ENCODE measurements at places on chromosomes 16 and 17.

DNA sequence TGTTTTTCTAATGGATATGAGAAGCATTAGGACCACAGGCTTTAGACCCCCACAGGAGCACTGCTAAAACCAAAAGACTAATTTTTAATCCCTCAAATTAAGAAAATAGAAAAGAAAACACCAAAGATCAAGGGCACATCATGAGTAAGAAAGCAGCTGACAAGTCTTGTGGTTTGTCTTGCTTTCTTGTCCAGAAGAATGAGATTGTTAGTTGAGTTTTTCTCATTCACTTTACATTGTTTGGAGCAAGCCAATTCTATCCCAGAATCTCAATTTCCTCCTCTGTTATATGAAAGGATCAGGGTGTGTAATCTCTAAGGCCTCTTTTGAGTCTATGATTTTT, 899.0 kb downstream of the KCNJ2 start:
- DNase-seq, result no peak

GRCh38 chr17:15966879-15967248, 21.9 kb downstream of the ADORA2B start:
- DNase-seq, result no peak

DNA sequence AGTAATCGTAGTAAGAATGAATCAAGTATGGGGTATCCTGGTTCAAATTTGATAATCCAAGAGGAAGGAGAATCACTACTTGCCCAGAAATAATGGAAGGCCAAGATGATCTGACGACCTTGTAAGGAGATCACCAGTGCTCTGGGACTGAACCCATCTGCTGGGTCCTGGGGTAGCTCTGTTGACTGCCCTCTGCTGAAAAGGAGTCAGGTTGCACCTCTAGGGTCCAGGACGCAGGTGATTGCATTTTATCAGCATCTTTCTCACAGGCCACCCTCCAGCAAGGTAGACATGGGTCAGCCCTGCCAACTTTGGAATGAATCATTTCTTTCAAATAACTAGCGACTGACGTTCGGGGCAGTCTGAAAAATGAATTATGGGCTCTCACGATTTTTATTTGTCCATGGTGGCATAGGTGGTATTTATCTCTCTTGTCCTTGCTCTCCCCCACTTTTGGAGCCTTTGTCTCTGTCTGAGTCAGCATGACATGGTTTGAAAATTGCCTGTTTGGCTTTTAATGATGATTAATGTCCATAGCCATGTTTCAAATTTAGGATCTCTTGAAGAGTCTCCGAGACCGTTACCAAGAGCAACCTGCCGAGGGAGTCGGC, 163.7 kb downstream of the MSI2 start:
- DNase-seq, result no peak

- DNase-seq, result no peak
Observed at GRCh38 chr17:1423456-1424135, 23.6 kb upstream of the YWHAE start.

GRCh38 chr16:3032624-3033023, 4.1 kb downstream of the BICDL2 start:
- DNase-seq, result no peak

- no peak for DNase-seq
Observed at GRCh38 chr16:86167061-86167460, 268.1 kb downstream of the IRF8 start.
